ENCODE measurements at places on chromosomes 12 and 14. TPM values are rescaled to one million over a fixed set of nuclear protein-coding genes. Genes with fewer than 3 reads are reported as not detected.

GRCh38 chr14:103330536-103330935 lies 3.5 kb upstream of the EIF5 start:
- no peak for DNase-seq

DNA sequence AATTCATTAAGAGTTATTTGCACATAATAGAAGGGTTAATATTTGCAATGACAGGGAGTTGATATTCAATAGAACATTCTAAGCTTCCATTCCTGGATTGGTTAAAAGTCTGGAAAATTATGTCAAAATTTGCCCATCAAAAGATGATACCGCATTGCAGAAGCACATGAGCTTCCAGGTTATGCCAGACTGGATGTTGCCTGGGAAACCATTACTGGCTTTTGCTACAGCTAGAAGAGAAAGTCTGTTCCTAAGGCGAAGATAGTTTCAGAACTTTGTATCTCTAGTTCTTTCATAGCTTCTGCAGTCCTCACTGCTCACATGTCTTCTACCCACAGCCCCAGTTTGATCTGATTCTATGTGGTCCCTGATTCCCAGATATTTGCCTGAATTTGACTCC lies 122.4 kb upstream of the AMIGO2 start:
- DNase-seq = no peak

- DNase-seq = no peak
These were observed 98.9 kb downstream of the NUMB start for GRCh38 chr14:73359445-73359844.

Gene POTEG
- total RNA-seq = not detected

Measured in muscle of leg (tissue), 16 donors.